ENCODE measurements at places on chromosomes 6 and 20.

DNA sequence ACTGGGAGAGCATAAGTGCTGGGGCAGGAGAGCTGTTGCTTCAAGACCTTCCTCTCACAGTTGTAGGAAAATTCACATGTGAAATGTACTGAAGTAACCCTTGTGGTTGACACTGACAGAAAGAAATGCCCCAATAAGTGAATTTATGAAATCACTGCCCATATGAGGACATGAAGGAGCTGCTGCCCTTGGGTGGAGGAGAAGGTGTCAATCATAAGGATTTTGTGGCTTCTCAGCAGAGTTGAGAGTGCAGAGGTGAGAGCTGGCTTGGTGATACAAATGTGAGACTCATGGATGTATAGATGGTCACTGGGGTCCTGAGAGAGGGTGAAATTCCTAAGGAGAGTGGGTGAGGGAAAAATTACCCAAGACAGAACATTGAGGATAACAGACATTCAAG, 33.9 kb upstream of the CMTR1 start:
- DNase-seq = no peak

GRCh38 chr6:54587277-54587676, 259.3 kb upstream of the FAM83B start:
- DNase-seq = no peak

DNA sequence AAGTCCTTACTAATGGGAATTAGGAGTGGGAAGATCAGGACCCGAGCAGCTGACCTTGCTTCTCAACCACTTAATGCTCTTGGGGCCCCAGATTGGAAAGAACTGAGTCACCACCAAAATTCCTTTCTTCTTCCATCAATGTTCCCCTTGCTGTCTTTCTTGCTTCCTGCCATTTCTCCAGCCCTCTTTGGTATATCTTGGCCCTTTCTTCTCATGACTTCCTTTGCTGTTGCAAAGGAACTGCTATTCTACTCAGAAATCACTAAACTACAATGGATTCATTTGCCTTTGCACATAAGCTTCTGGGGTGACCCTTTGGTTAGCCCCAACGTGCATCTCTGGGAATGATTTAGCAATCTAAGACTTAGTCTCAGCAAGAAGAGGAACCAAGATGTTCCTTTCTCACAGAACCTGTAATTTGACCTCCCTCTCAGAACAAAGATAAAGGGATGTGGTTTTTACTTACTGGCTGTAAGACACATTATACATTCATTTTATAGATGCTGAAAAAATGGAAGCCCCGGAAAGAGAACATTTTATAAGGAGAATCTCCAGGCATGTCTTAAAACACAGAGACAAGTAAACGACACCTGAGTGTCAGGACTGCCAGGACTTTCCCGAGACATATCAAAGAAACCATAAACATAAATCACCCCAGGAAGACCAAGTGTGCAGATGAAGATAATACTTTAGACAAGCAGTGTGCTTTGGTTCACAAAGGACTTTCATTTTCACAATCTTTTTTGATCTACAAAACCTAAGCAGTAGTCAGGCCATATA, 99.0 kb upstream of the TNFAIP3 start:
- DNase-seq = peak; percentile 81

DNA sequence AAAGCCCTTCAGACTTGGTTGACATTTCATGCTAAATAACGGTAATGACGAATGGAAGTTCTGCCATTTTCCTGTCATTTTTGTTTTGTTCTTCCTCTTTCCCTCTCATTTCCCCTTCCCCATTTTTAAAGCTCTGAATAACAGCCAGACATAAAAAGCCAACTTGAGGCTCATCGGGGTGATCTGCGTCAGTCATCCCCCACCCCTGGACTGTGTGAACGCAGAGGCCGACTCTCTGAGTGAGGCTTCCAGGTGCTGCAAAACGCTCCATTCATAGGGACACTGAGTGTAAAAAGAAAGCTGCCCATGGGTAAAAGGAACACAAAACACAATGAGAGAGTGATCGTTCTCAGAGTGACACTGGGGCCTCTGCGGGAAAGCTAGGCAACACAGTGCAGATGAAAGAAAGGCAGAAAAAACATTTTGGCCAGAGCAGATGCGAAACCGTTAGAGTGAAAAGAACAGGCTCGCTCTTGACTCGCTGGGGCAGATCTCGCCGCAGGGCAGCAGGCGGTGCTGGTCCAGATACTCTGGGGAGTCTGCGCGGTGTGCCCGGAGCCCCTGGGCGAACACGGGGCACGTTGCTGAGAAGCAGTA, 684.8 kb downstream of the QKI start:
- no peak for DNase-seq

- no peak for DNase-seq
Observed at GRCh38 chr6:2986722-2987221, 12.9 kb upstream of the NQO2 start.
